Activated CD8-positive, alpha-beta T cell treated with anti-CD3 and anti-CD28 coated beads, Interleukin-2, amount 10 ng/mL, durations not matched to agents 7 days and 5 days (primary cell): ENCODE measurements at places on chromosomes 1 and 21. TPM values are rescaled to one million over a fixed set of nuclear protein-coding genes. Genes with fewer than 3 reads are reported as not detected.

Gene TMPRSS3
- 9.9 TPM for total RNA-seq

Gene ACTN2
- not detected for total RNA-seq

Gene TAF1A
- total RNA-seq = 10.0 TPM

Gene CLCNKB
- not detected for total RNA-seq

Gene OR2T33
- total RNA-seq = not detected

DNA sequence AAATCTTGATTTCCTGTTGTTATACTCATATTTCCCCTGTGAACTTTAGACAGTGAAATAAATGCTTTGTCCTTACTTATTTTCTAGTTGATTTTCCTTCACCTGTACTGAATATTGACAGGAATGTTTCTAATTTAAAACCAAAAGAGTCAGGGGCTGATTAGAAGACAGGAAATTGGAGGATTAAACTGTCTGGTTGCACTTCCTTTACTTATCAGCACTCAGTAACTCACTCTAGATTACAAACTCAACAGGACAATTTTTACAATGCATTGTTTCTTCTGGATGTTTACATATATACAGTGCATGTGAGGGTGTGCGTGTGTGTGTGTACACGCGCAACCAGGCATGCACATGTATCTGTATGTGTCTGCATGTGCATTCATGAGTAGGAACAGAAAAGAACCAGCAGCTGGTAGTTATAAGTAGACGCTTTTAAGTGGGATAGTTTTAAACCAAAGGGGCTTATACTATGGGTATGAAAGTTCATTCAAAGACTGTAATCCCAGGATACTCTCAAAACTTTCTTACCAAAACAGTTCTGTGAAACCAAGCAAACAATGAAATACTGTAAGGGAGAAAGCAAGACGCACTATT is 212.0 kb upstream of the NFIA start:
- no peak overlapping the region for H3K27ac ChIP-seq
- H3K4me1 ChIP-seq = no peaks in the 10 kb centered on the region
- H3K4me3 ChIP-seq = no peak overlapping the region
- H3K36me3 ChIP-seq = no peaks in the 10 kb centered on the region
- H3K27me3 ChIP-seq = peaks cover 3% of the 10 kb centered on the region

DNA sequence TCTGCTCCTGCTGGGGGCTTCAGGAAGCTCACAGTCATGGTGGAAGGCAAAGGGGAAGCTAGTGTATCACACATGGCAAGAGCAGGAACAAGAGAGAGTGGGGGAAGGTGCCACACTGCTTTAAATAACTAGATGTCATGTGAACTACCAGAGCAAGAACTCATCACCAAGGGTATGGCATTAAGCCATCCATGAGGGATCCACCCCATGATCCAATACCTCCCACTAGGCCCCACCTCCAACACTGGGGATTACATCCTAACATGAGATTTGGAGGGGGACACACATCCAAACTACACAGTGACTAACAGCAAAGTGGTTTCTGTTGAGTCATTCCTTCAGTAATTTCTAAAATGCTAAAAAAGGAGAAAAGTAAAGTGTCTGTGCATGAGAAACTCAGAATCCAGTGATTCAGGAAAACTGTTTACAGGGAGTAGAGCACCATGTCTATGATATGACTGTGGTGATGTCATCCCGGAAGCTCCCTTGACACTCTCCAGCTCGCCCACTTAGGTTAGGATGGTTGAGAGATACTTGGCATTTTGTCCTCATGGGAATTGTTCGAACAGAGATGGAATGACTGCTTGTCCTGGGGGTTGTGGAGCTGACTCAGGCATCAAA is 50.3 kb downstream of the CHD1L start:
- peaks cover 94% of the 10 kb centered on the region for H3K36me3 ChIP-seq
- H3K4me1 ChIP-seq = peaks cover 3% of the 10 kb centered on the region
- no peak for DNase-seq
- no peak overlapping the region for H3K4me3 ChIP-seq
- no peak overlapping the region for H3K27ac ChIP-seq
- H3K27me3 ChIP-seq = no peaks in the 10 kb centered on the region

- H3K27ac ChIP-seq = no peak overlapping the region
- H3K27me3 ChIP-seq = no peaks in the 10 kb centered on the region
- no peaks in the 10 kb centered on the region for H3K4me1 ChIP-seq
- no peak for DNase-seq
These were observed 573.1 kb downstream of the USP25 start for GRCh38 chr21:16302851-16303282.

GRCh38 chr1:159204161-159205141 is at the start of gene ACKR1:
ACKR1 (plus strand) TSS chr1:159204875; CDS start chr1:159204960, 85 bp downstream.
- DNase-seq = no peak
- no peaks in the 10 kb centered on the region for H3K36me3 ChIP-seq
- H3K4me1 ChIP-seq = peaks cover 6% of the 10 kb centered on the region
- no peak within 1 kb of the TSS for H3K27ac ChIP-seq
- no peak within 1 kb of the TSS for H3K4me3 ChIP-seq
- peaks cover 26% of the 10 kb centered on the region for H3K27me3 ChIP-seq

DNA sequence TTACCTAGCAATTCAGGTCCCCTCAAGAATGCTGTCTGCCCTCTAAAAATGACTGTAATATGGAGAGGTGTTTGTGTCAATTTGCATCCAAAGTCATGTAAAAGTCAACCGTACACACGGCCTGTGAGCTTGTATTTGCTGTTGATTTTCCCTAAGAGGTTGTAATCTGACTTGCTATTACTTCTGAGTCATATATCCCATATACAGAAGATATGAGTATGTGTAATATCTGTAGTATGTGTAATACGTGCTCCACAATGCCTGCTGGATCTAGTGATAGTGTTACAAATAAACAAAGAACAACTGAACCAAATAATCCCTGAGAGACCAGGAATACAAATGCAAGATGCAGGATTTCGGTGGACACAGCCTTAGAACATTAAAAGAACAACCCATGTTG is 1.4 kb upstream of the KCNJ6 start:
- no peak for DNase-seq
- H3K27me3 ChIP-seq = peaks cover 34% of the 10 kb centered on the region
- H3K27ac ChIP-seq = no peak overlapping the region
- peaks cover 3% of the 10 kb centered on the region for H3K36me3 ChIP-seq

DNA sequence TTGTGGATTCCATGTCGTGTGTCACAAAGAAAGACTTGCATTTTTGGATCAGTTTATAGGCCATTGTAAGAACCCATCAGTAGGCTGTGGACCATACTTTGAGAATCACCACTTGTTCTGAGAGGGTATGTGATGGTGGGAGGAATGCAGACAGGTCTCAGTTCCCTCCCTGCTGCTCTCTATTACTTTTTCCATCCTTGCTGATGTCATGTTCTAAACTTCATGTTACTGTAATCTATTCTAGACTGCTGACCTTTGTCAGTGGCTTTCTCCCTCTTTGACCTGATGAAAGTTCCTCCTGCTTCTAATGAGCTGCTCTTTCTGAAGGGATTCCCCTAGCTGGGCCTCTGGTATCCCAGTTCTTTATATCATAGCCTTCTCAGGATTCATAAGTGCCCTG is 46.1 kb downstream of the ST3GAL3 start:
- H3K4me1 ChIP-seq = no peaks in the 10 kb centered on the region
- no peaks in the 10 kb centered on the region for H3K36me3 ChIP-seq
- H3K27me3 ChIP-seq = no peaks in the 10 kb centered on the region
- no peak overlapping the region for H3K4me3 ChIP-seq

DNA sequence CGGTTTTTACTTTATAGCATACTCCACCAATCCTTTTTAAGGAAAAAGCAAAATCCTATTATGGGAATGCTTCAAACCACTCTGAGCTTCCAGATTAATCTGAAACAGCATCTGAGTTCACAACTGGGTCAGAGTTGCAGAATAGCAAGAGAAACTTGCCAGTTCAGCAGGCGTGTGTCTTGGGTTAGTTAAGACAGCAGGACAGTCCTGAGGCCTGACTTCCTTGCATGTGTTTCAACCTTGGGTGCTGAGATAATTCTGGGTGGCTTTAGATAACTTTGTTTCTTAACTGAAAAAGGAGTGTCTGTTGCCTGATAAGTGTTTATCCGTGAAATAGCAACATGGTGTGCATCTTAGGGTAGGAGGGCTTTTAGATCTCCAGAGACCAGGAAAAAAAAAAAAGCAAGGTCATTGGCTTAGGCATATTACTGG is 169.2 kb downstream of the DHRS3 start:
- peak overlapping the region; percentile 73 for H3K4me3 ChIP-seq
- no peak for DNase-seq
- H3K27me3 ChIP-seq = no peaks in the 10 kb centered on the region
- H3K36me3 ChIP-seq = peaks cover 58% of the 10 kb centered on the region
- H3K4me1 ChIP-seq = peaks cover 90% of the 10 kb centered on the region

GRCh38 chr1:215523128-215523861 is 43.8 kb upstream of the KCTD3 start:
- no peak overlapping the region for H3K27ac ChIP-seq
- no peaks in the 10 kb centered on the region for H3K27me3 ChIP-seq
- H3K36me3 ChIP-seq = no peaks in the 10 kb centered on the region
- no peak overlapping the region for H3K4me3 ChIP-seq
- DNase-seq = no peak
- no peaks in the 10 kb centered on the region for H3K4me1 ChIP-seq

DNA sequence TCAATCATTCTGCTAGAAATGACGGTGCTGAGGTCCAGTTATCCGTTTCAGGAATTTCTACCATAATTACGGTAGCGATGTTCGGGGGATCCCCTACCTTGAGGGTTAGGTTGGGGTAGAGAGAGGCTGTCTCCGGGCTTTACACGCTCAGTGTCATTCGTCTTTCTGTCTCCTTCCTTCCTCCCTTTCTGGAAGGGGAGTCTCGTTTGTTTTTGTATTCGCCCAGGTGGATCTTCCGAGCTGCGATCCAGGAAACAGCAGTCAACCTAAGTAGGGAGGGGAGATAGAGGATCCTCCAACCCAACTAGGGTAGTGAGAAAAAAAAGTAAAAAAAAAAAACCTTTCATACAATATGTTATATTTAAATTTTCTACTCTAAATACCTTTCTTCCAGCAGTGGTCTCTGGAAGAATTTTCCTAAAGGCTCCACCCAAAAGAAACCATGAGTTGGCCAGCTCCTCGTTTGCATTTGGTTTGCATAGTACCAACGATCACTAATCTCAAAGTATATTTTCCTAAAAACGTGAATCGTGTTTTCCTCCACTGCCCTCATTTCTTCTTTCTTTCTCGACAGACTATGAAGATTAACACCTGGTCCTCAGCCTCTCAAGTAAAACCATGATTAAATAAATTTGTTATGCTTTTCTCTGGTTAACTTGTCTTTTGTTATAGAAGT is 611 bp upstream of the PIK3C2B start:
- no peak for DNase-seq
- H3K4me3 ChIP-seq = peak overlapping the region; percentile 77
- H3K36me3 ChIP-seq = no peaks in the 10 kb centered on the region
- H3K27ac ChIP-seq = peak overlapping the region; percentile 80

- H3K4me3 ChIP-seq = no peak overlapping the region
- DNase-seq = no peak
- peaks cover 12% of the 10 kb centered on the region for H3K27me3 ChIP-seq
- H3K36me3 ChIP-seq = no peaks in the 10 kb centered on the region
- no peaks in the 10 kb centered on the region for H3K4me1 ChIP-seq
- no peak overlapping the region for H3K27ac ChIP-seq
These were observed 127.7 kb upstream of the COL6A1 start for GRCh38 chr21:45853703-45854342.

DNA sequence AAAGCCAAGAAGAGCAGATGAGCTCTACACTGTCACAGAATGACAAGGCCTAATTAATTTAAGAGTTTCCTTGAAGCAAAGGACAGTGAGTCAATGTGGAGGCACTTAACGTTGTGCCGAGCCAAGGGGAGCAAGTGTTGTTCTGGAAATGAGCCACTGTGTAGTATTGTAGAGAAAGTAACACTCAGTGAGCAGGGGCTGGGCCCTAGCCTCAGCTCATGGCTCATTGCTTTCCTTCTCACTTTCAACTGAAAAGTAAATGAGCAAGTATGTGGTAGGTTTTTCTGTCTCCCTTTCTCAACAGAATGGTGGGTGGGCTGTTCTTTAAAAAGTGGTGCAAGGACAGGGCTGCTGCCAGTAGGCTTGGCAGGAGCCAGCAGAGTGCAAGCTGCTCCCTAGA is 11.8 kb upstream of the KIAA0040 start:
- no peak overlapping the region for H3K4me3 ChIP-seq
- H3K27ac ChIP-seq = no peak overlapping the region
- H3K4me1 ChIP-seq = peaks cover 18% of the 10 kb centered on the region
- no peaks in the 10 kb centered on the region for H3K36me3 ChIP-seq

DNA sequence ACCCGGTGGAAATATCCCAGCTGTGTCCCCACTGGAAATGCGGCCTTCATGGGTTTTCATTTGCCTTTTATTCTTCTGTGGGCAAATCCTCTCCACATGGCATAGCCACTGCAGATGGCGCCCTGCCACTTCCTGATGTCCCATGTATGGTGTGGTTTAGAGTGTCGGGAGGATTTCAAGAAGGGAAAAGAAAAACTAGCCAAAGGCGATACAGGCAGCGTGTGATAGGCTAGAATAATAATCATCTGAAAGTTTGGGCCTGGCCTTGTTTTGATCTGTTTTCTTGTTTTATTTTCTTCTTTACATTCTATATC is 123.6 kb downstream of the PEX14 start:
- no peak overlapping the region for H3K4me3 ChIP-seq
- no peak for DNase-seq
- H3K27ac ChIP-seq = no peak overlapping the region
- peaks cover 4% of the 10 kb centered on the region for H3K36me3 ChIP-seq
- no peaks in the 10 kb centered on the region for H3K27me3 ChIP-seq

- no peak overlapping the region for H3K4me3 ChIP-seq
- no peak overlapping the region for H3K27ac ChIP-seq
- H3K4me1 ChIP-seq = peaks cover 37% of the 10 kb centered on the region
- no peak for DNase-seq
- no peaks in the 10 kb centered on the region for H3K36me3 ChIP-seq
These were observed 23.4 kb downstream of the PDE9A start for GRCh38 chr21:42676808-42677207.

DNA sequence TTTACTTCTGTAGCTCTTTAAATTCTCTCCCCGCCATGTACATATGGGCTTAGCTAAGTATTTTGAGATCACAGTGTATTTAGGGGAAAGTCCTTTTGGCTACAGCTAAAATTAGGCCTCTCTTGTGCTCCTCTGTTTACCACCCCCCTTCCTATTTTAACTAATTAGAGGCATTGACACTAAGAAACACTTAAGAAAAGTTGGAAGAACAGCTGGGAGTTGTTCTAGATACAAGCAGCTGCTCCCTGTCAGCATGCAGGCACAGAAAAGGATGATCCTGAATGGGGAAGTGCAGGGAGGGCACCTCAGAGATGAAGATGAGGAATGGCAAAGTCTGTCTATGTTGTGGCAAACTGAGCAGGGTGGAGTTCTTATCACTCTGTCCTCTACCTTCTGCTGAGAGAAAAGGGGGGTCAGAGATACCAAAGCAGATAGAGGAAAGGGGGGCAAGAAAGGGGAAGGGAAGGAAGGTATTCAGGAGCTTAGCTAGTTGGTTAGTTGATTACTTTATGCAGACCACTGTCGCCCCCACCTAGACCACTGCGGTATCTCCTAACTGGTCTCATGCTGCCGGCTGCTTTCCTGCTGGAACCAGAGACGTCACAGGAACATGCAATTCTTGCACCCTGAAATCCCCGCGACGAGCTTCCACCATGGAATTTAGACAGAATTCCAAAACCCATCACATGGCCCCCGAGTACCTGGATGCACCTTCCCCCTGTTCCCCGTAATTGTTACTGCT is 82.4 kb upstream of the HOOK1 start:
- peaks cover 18% of the 10 kb centered on the region for H3K4me1 ChIP-seq
- peaks cover 7% of the 10 kb centered on the region for H3K36me3 ChIP-seq
- no peaks in the 10 kb centered on the region for H3K27me3 ChIP-seq
- H3K4me3 ChIP-seq = no peak overlapping the region
- no peak for DNase-seq
